NCI-H226 (cell line): ENCODE measurements at places on chromosomes 4 and X.

DNA sequence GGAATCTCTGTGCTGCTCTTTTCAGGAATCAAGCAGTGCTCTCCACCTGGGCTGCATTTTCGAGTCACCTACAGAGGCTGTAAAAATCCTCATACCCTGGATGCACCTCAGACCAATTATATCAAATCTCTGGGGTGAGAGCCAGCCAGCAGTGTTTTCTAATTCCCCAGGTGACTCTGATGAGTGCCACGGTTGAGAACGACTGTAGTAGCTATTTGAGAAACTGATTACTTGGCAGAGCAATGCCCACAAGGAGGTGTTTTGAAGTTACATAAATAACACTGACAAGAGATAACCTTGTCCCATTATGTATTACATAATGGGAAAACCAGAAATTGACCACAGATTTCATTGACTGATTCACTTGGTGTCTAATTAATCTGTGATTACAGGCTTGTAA lies 46.8 kb downstream of the CLCN4 start:
- no peak for DNase-seq

DNA sequence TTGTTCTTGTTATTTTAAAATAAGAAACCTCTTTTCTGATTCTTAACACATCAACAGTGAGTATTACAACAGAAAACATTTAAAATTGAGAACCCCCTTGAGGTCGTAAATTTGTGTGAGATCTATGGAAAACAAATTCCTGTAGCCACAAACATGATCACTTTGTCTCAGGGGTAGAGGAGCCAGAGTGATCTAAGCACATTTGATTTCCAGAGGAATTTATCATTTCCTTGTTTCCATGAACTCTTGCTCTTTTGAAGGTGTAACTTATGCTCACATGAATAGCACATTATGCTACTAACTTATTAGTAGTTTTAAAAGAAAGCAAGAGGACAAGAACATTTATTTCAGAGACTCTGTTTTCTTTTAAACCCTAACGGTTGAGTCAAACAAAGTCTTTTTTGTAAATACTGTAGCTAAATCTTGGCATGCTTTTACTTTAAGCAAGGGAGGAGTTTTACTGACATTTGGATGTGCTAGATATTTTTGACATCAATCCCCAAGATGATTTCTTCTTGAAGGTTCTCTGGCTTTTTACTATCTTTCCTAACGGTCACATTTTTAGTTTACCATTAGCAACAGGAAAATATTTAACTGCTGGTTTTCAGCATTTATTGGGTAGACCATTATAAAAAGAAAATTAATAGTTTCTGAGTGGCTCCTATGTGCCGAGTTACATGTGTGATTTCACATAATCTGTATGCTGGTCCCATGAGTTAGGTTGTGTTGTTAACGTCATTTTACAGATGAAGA lies 27.9 kb upstream of the ZCCHC12 start:
- no peak for DNase-seq

DNA sequence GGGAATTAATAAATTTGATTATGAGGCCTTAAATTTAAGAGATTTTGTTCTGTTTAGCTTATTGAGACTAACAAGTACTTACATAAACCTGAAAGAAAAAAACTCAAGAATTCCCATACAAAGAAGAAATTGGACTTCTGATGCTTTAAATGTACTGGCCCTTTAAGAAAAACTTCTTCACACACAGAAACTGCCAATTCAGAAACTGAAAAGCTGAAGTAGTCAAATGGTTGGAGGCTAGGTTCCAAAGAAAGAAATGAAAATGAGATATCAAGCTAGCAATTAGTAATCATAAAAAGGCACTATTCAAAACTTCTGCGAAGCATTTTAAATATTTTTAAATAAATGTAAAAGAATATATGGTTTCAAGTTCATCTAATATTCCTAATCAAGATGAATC lies 151.3 kb downstream of the THOC2 start:
- DNase-seq = no peak

- no peak for DNase-seq
These were observed 298.1 kb downstream of the PDGFC start for GRCh38 chr4:156673483-156673882.

DNA sequence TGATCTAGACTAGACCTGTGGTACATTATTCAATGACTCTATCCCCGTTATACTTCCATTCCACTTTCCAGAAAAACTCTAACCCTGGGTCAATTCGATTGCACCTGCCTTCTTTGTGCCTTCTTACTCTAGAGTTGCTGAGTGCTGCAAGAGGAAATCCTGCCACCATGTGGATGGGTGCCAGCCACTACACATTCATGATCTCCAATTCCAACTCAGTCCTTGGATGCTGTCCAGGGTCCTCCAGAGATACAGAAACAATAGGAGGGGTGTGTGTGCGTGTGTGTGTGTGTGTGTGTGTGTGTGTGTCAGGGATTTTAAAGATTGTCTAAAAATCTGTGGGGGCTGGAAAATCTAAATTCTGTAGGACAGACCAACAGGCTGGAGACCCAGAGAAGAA lies 42.9 kb upstream of the INTS6L start:
- peak; percentile 37 for DNase-seq

DNA sequence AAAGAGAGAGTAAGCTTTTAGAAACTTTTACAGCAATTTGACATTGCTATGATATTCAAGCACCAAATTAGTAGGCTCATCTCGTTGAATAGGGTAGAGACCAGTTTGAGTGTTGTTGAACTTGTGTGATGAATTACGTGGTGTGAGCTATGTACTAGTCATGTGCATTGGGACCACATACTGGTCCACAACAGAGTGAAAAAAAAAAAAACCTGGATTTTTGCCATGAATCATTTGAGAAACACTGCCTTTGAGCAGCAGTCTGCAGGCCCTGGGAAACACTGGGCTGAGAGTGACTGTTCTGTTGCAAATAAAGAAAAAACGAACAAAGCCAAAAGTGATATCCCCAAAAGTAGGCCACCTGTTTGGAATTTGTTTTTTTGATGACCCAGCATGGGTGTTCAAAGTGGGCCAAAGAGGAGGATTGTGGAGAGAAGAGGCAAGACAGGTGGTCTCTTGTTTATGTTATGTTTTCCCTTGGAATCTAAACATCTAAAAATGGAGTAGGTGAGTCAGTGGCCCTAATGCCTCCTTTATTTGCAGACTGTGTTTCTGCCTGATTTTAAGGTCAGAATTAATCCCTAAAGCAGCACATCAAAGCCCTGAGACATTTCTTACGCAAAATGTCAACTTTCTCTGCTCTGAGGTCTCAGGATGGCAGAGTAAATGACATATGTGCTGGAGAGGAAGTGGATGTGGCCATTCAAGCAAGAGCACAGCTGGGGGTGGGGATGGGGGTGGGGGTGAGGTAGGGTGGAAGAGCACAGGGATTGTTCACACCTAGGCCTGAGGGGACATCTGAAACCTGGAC lies 33.5 kb downstream of the TAF7L start:
- DNase-seq = no peak

- no peak for DNase-seq
These were observed 79.4 kb downstream of the RPS6KA6 start for GRCh38 chrX:84108584-84108983.

DNA sequence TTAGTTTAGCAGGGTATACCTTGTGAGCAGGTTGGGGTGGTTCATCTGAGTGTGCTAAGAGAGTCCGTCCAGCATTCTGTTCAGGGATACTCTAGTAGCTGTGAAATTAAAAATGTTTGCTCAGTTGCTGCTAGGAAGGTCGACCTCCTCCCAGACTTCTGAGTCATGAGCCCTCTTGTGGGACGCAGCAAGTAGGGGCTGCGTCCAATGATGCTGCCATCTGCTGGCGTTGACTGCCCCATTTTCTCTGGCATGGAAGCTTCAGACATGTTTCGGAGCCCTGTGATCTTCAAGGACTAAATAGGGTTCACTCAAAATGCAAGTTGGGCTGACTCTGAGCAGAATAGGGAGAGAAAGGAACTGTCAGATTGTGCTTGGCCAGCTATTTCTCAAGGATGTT lies 201.0 kb upstream of the ARSJ start:
- DNase-seq = peak; percentile 58

- no peak for DNase-seq
These were observed 744.5 kb upstream of the FAM241A start for GRCh38 chr4:111400741-111401140.

- DNase-seq = no peak
These were observed 90.5 kb downstream of the STOX2 start for GRCh38 chr4:183995570-183995969.

- DNase-seq = no peak
These were observed 20.3 kb upstream of the LSM6 start for GRCh38 chr4:146155152-146155724.

DNA sequence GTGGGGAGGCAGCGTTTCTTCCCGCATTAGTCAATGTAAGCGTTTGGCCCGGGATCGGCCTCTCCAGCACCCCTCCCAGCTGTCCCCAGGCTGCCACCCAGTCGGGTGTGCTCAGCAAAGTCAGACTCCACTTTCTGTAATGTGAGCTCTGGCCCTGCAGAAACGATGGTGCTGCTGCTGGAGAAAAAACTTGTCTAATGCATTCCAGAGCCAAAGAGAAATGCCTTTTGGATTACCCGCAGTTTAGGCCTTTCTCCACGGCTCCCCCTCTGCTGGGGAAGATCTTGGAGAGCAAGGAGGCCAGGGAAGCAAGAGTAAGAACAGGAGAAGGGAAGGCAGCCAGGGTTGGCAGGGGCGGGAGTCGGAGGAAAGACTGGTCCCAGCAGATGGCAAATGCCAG lies 55.2 kb downstream of the ELF4 start:
- DNase-seq = peak; percentile 19

DNA sequence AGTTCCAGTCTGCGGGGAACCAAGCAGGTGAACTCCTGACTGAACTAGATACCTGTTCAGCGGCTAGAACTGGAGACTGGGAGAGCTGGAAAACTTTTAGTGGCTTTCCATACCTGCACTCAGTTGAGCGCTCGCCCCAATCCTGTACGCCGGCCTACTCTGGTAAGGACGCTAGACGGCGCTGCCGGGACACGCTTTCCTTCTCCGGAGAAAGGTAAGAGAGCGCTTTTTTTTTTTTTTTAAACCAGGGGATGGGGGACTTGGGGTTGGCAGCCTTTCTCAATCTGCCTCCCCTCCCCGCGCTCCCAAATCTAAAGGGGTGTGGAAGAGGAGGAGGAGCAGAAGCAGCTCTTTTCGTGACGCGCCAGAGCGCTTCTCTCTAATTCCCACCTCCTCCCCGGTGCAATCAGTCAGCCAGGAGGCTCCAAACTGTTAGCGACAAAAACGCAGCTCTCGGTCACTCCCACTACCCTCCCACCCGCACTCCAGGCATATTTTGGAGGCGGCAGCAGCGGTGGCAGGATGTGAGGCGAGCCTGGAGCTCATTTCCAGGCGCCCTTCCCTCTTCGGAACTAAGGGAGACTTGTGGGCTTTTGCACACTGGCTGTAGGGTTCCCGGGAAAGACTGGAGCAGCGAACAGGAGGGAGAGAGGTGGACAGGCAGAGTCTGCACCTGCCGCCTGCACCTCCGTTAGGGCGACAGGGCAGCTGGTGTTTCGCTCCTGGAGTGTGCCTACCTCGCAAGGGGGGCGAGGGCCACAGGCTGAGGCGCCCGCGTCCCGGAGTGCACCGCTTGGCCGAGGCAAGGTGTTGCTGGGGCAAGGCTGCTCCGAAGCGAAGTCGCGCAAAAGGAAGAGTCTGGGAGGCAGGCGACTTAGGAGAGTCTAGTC lies at the start of gene IL1RAPL2:
Gene IL1RAPL2, plus strand, starts transcription at position 409 of the 890 bp plus-strand sequence.
- DNase-seq = no peak

DNA sequence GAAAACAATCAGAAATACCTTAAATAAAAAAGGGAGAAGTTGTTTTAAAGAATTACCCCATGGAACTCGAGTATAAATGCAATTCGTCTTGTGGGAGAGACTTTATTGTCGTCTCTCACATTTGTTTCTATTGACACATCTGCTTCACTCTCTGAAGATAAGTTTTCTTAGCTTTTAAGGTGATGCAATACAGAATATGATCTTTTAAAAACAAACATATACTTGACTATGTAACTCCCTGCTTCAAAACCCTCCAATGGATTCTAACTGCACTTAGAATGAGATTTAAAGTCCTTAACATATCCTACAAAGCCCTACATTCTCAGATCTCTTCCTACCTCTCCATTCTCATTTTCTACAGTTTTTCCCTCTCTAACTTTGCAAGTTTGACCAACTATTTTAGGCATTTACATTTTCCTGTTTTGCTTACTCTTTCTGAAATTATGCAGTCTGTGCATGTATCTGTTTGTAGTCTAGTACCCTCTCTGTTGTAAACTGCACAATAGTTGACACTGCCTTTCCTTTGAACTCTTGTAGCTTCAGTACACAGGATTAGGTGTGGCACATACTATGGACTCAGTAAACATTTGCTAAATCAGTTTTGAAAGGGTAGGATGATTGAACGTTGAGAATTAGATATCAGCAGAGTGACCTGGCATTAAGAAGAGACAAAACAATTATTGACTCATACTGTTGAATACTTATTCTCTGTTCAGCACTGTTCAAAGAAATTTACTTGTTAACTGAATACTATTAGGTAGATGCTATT lies 59.8 kb downstream of the AGTR2 start:
- DNase-seq = no peak

GRCh38 chr4:33085709-33086108 lies 2365.5 kb downstream of the PCDH7 start:
- DNase-seq = no peak

- DNase-seq = peak; percentile 28
These were observed 86.8 kb upstream of the FAM241A start for GRCh38 chr4:112058433-112058832.

- DNase-seq = no peak
These were observed 230.8 kb upstream of the AGTR2 start for GRCh38 chrX:115939636-115940160.

DNA sequence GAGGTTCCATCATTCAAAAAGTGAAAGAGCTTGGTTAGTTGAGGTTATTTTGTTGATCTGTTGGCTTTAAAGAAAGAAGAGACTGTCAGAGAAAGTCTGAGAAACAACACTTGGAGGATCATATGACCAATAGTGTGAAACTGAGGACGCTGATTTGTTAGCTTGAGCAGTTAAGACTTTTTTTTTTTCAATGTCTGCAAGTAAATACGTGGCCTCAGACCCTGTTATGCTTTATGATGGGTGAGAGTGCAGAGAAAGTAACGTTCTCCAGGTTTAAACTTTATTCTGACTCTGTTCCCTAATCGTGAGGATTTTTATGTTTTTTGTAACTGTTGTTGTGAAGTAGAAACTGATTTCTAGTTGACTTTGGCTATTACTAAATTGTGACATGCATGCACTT lies 45.9 kb downstream of the GAB1 start:
- DNase-seq = no peak

DNA sequence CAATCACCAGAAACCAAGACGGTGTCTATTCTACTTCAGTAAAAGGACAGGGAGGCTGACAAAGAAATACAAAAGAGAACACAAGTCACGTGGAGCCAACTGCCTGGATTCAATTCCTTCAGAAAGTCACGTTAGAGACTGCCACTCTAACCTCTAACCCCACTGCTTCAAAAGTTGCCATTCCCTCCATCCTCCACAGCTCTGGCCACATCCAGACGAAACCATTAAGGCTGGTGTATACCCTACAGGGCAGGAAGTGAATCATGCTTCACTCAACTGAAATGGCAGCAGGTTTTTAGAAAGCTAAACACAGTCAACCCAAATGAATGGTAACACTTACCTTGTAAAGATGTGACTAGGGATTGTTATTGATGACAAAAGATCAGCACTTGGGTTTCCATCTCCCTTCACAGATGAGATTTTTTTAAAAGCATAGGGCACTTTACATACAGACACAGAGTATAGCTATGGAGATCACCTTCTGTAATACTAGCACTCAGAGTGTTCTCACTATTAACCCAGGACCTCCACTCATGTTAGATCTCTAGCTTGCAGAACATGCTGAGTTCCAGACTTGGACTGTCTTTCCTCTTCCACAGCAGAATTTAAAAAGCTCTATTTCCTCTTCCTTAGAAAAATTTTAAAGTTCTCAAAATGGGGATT lies 37.4 kb downstream of the MAML3 start:
- peak; percentile 16 for DNase-seq

GRCh38 chrX:150623583-150623982 lies 55.2 kb downstream of the MTM1 start:
- no peak for DNase-seq
